Posterior cingulate gyrus (tissue), 11 donors: ENCODE measurements at places on chromosomes 3 and 15.

GRCh38 chr3:112293368-112294321 is at the start of gene SLC9C1:
Gene SLC9C1, minus strand, starts transcription at chr3:112294216. Its CDS starts 7,425 bp downstream, at chr3:112286791.
- no peak for DNase-seq

- DNase-seq, result peak; percentile 14
Observed at GRCh38 chr3:120816728-120817127, 74.2 kb downstream of the GTF2E1 start.

- DNase-seq, result no peak
Observed at GRCh38 chr3:164397462-164397861, 680.8 kb downstream of the SI start.

DNA sequence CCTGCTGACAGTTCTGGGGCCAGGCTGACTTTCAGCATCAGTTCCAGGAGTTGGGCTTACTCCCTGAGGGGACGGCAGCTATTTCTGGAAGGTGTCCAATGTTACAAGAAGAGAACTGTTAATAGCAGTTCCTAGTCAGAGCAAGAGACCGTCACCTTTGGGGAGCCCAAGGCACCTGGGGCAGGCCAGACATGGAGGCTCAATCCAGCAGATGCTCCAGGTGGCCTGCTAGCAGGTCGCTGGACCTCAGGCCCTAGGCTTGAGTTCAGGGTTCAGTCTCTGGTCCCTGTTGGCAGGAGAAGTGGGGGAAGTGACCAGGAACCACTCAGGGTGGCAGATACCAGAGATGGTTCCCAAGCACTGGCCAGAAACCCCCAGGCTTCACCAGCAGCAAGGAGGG is 25.9 kb downstream of the C3orf20 start:
- DNase-seq, result no peak

GRCh38 chr15:41942886-41943285 is 29.5 kb downstream of the EHD4 start:
- no peak for DNase-seq

GRCh38 chr3:116449546-116450350 is 4.5 kb upstream of the LSAMP start:
- no peak for DNase-seq

DNA sequence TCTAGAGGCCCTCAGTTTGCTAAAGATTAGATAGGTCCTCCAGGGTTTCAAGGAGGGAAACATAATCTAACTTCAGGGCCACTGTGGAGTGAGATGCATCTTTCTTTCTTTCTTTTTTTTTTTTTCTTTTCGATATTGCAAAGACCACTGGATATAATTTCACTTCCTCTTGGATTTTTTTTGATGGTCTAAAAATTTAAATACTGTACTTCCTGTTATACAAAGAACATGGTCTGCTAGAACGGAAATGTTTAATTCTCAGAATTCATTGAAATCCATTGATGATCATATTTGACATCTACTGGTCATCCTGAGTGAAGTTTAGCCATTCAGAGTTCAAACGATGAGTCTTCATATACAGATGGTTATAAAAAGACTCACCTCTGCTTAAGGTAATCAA is 808.8 kb upstream of the LMCD1 start:
- no peak for DNase-seq

- DNase-seq, result no peak
Observed at GRCh38 chr15:68275165-68275746, 2.3 kb upstream of the FEM1B start.

DNA sequence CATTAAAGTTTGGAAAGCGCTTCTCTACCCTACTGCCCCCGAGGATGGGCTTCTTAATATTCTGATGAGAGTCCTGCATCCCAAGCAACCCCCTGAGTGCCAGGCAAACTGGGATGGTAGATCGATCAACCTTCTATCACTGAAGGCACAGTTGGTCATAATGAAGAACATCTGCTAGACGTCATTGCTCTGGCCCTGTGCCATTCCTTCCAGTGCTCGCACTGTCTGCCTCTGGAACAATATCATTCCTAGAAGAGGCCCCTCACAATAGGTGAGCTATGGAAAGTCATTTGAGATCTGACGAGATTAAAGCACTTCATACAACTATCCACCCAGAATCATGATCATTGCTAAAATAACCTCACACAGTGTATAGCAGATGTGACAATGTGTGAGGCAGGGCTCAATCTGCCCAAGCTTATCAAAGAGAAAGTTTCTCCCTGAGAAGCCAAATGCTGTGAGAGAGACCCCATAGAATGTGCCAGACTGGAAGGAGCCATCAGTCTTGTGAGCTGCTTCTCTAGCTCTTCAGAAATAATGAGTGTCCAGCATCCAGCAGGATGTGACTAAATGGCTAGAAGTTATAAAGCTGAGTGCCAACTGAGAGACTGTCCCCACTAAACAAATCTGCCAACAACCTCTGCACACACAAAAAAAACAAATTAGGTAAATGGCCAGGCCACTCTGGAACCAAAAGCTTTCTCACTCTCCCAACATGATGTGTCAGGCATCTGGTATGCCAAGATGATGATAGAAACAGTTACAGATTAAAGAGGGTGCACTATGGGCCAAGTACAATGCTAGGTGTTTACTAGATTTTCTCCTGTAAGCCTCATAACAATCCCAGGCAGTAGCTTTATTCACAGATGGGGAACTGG is 165.5 kb downstream of the NECTIN3 start:
- DNase-seq, result no peak

GRCh38 chr15:65690778-65691177 is 69.0 kb downstream of the SLC24A1 start:
- no peak for DNase-seq

DNA sequence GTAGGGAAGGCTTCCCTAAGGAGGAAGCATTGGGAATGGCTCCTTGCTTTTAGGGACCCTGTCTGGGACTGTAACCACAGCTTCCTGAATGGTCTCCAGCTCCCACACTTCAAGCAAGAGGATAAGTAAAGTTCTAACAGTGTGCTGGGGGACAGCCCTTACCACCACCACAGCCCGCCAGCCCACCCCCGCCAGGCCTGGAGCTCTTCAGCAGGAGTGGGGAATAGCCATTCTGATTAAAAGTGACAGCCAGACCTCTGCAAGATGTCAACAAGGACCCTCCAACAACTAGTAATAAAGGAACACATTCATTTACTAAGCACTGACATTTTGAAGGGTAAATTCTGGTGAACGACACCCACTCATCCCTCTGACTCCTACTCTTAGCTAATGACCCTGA is 49.4 kb downstream of the CPN2 start:
- DNase-seq, result no peak

DNA sequence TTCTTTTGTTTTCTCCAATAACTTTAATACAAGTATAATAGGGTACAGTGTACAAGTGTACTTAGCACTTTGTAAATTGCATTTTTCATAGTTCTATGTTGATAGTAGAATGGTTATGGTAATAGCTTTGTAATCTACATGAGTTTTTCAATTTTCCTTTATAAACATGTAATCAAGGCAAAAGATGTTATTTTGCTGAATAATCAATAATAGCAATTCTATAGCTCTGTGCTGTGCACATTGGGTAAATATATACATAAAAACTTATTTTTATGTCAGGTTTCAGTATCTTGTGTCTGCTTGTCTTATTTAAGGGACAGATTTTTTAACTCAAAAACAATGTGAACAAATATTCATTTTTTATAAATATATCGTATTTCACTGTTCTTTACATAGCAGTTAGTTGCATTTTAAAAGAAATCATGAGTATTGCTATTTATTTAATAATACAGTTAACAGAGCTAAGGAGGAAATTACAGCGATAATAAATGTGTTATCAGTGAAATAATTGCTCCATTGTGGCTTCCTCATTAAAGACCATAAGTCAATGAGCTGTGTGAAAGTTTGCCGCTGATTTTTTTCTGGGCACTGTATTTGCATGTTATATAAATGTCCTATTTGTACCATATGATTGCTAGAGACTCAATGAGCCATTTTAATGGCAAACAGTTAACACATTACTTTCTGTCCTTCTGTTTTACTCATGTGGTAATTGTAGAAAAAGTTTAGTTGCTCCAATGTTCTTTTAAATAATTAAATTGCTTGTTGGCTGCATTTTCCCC is 214.6 kb upstream of the STAC start:
- no peak for DNase-seq

DNA sequence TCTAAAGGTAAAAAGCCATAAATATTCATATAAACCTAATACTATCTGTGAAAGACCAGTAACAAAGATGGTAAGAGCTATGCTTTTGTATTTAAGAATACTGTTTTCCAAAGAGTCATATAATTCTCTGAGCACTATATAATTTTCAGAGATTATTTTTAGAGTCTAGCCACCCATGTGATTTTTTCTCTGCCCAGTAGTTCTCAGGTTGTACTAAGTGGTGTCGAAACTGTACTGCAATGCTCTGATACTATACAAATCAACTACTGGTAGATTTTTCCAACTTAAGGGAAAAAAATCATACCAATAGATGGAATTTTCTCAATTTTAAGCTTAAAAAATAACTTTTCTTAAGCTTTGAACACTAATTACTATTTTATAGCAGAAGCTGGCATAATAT is 104.8 kb downstream of the MYO5A start:
- DNase-seq, result no peak

DNA sequence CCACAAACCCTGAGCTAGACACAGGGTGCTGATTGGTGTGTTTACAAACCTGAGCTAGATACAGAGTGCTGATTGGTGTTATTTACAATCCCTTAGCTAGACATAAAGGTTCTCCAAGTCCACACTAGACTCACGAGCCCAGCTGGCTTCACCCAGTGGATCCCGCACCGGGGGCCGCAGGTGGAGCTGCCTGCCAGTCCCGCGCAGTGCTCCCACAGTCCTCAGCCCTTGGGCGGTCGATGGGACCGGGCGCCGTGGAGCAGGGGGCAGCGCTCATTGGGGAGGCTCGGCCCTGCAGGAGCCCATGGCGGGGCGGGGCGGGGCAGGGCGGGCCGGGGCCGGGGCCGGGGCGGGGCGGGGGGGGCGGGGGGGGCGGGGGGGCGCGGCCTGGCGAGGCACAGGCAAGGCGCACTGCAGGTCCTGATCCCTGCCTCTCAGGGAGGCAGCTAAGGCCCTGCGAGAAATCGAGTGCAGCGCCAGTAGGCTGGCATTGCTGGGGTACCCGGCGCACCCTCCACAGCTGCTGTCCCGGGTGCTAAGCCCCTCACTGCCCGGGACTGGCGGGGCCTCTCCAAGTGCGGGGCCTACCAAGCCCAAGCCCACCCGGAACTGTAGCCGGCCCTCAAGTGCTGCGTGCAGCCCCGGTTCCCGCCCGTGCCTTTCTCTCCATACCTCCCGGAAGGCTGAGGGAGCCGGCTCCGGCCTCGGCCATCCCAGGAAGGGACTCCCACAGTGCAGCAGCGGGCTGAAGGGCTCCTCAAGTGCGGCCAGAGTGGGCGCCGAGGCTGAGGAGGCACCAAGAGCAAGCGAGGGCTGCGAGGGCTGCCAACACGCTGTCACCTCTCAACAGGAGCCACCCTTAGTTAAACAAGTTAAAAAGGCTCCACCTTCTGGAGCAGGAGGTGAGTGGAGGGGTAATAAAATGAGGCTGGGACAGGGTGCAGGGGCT is 9.8 kb upstream of the TMEM40 start:
- no peak for DNase-seq

GRCh38 chr3:195042743-195043606 is 228.0 kb downstream of the XXYLT1 start:
- peak; percentile 20 for DNase-seq

DNA sequence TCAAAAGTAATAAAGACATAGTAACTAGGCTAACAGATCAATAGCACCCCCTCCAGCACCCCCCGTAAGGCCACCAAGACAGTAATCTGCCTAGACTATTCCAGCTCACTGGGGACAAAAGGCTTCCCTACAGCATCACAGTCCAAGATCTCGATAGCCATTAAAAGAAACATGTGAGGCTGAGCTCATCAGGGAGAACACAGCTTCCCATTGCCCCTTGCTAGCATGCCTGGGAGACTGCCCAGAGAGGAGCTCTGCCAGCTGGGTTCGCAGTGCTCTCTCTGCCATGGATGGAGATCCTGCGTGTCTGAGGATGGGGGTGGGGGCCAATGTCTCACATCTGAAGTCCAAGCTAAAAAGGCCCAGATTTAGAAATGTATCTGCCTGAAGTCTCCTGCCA is 17.8 kb downstream of the LRIG1 start:
- peak; percentile 86 for DNase-seq

DNA sequence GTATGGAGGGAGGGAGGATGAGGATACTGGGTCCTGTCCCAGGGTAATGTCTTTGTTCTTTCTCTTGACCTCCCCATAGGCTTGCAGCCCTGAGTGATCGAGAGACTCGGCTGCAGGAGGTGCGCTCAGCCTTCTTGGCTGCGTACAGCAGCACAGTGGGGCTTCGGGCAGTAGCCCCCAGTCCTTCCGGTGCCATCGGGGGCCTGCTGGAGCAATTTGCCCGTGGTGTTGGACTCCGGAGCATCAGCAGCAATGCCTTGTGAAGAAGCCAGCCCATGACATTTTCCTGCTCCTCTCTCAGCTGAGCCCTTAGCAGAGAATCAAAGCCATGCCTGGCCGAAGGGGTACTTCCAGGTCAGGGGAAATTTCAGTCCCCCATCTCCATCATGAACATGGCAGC is 1.9 kb upstream of the CPNE9 start:
- DNase-seq, result no peak

DNA sequence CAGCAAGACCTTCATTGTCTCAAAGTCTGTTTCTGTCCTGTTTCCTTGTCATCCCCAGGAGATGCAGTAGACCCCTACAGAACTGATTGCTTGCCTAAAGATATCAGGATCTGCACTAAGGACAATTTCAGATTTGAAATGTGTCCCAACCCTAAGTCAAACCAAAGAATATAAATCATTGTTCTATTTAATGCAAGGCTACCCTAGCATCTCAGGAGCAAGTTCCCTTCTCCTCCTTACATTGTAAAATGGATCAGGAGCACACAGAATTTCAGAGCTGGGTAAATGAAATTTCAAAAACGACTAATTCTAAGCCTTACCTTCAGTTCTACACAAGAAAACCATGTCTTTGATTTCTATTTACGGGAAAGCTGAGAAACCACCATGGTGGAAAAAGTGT is 360.9 kb upstream of the KCNH8 start:
- DNase-seq, result no peak

DNA sequence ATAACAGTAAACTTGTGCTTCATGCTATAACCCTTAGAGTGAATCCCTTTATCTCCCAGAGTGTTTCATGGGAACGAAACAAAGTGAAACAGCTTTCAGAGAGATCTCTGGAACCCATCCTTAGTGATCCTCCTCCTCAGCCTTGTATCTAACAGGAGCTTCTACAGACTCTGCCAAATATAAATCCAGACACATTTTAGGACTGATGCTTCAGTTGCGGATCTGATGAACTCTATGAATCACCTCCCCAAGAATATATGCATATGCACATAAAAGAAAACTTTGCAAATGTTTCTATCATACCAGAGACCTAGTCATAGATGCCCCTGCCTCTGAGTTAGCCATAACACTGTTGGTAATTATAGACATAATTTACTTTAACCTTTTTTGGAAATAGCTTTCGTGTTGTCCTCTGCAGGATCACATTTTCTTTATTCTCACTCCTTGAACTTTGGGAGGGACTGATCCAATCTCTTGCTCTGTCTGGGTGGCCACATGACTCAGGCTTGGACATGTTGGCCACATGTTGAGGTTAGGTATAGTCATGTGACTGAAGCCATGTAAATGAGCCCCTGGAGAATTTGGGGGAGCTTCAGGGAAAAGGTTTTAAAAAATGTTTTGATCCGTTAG is 306.4 kb upstream of the CNTN3 start:
- DNase-seq, result no peak
